NCI-H1092 treated with DMSO at 0.1 percent for 48 hours (cell line): ENCODE measurements at places on chromosomes 6 and 20.

DNA sequence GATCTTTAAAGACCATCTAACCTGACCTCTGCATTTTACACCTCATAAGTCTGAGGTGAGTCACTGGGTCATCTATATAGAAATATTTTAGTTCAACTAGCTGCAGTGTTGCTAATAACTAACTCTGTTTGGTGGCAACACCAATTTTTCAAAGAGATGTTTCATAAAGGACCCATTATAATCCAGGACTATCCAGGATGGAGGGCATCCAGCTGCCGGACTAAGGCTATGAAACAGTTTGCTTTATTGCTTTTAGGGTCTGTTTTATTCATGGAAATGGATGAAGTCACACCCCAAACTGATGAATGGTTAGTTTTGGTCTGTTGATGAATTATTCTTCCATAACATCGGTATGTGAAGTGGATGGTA lies 204.2 kb upstream of the GMDS start:
- DNase-seq: no peak

GRCh38 chr20:63697868-63698545 lies 1.6 kb downstream of the TNFRSF6B start:
- no peak for DNase-seq

DNA sequence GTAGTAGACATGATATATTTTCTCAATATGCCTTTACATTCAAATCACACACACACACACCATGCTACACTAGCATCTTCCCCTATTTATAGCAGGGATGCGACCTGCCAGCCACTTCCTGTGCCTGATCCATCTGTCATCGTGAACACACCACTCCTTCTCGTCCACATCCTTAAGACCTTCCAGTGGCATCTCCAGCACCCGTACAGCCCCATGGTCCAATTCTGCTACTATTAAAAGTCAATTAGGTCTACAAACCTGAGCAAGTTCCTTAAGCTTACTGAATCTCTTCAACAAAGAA lies 54.5 kb downstream of the KIF16B start:
- DNase-seq: no peak

GRCh38 chr6:149429427-149430360 lies 29.6 kb downstream of the SUMO4 start:
- DNase-seq: no peak

DNA sequence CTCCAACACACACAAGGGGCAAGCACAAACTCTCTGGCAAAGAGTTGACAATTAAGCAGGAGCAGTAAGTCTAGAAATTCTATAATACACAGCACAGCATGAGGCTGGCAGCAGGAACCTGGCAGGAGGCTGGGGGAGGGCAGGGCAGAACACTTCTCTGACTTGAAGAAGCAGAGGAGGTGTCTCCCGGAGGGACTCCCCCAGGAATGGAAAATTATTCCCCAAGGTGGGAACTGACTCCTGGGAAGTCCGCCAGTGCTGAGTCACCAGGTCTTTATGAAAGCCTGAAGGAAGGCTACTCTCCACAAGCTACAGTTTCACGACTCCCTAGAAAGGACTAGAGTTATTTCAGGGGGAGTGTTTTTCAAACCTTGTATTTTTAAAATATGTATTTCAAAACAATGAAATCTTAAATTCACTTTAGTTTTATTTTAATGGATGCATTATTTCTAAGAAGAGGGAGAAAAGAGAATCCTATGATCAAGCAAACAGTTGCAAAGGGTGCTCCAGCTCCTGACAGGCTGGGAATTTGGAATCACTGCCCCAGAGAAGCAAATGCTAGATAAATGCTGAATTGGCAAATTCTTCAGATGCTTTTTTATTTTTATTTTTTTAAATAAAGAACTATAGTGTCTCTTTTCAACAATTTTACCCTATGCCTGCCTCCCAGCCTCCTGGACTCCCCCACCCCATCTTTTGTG lies 192.8 kb downstream of the LY86 start:
- DNase-seq: no peak

- DNase-seq: no peak
Measured at GRCh38 chr6:76441875-76442274, 369.4 kb upstream of the IMPG1 start.

DNA sequence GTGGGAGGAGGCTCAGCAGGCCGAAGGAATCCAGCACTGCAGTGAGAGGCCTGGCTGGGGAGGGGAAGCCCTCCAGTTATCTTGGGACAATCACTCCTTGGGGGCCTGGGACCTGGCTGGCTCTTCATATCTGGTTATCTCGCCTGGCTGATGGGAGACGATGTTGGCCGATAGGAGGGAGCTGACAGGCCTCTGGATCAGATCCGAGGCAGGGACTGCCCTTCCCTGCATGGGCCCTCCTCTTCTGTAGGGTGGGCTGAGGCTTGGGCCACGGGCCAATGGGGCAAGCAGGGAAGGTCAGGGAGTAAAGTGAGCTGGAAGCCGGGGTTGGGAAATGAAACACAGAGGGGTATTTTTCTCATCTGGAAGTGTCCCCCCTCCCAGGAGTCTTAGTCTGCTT lies 25.2 kb downstream of the MANBAL start:
- no peak for DNase-seq
